ENCODE measurements at places on chromosomes 1 and 21. TPM values are rescaled to one million over a fixed set of nuclear protein-coding genes. Genes with fewer than 3 reads are reported as not detected.

Gene KLHDC8A
- total RNA-seq, result 0.97 TPM

Gene OLIG1
- total RNA-seq, result 0.59 TPM

Gene DMBX1
- not detected for total RNA-seq

Gene RSPH1
- total RNA-seq, result 18.1 TPM

Gene AK5
- total RNA-seq, result 1.0 TPM

Gene DIO1
- total RNA-seq, result not detected

Gene EFCAB7
- 6.9 TPM for total RNA-seq

Gene SLC35A3
- total RNA-seq, result 30.6 TPM

Gene CD101
- 105 TPM for total RNA-seq

GRCh38 chr1:56330391-56331026, 248.9 kb downstream of the PLPP3 start:
- H3K4me1 ChIP-seq, result no peaks in the 10 kb centered on the region
- no peak overlapping the region for H3K27ac ChIP-seq
- H3K4me3 ChIP-seq, result no peak overlapping the region
- DNase-seq, result no peak
- H3K27me3 ChIP-seq, result no peaks in the 10 kb centered on the region

DNA sequence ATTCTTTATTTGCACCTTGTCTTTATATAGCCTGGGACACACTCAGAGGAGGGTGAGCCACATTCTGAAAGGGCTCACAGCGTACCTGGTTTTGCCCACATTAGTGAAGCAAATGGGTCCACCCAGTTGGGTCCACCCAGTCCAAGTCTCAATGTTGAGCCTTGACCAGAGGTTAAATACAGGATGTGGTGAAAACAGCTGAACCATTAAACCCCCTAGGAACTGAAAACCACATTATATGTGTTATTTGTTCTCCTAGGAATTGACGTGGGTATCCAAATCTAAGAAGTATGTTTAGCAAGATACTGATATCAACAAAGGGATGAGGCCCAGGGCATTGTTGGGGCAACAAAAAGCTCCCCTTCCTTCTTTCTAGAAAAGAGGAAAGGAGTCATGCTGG, 83.8 kb downstream of the SETD4 start:
- H3K27me3 ChIP-seq, result no peaks in the 10 kb centered on the region
- no peaks in the 10 kb centered on the region for H3K36me3 ChIP-seq
- H3K4me1 ChIP-seq, result no peaks in the 10 kb centered on the region
- no peak for DNase-seq
- H3K4me3 ChIP-seq, result no peak overlapping the region

DNA sequence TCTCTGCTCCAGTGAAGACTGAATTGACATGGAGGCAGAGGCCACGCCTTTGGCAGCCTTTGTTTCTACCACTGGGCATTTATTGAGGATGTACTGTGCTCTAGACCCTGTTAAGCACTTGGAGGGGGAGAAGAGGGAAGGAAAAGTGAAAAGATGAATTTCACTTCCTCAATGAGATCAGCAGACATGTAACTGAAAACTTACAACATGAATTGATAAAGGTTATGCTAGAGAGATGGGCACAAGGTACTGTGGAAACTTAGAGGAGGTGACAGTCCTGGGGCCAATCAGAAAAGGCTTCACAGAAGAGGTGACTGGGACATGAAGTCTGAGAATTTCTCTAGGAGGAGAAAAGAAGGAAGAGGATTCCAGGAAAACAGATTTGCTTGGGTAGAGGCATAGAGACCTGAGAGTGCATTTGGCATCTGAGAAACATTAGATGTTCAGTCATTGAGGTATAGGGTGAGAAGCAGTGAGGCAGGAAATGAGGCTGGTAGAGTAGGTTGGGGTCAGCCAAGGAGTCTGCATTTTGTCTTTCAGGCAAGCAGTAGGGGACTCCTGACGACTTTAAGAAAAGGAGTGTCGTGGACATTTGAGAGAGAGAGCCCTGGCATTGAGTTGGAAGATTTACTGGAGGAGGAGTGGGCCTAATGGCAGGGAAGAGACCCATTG, 113.0 kb downstream of the SYT2 start:
- H3K4me1 ChIP-seq, result no peaks in the 10 kb centered on the region
- DNase-seq, result no peak
- no peak overlapping the region for H3K4me3 ChIP-seq
- no peaks in the 10 kb centered on the region for H3K36me3 ChIP-seq
- no peak overlapping the region for H3K27ac ChIP-seq

GRCh38 chr1:163083690-163084089, 14.5 kb downstream of the RGS4 start:
- no peaks in the 10 kb centered on the region for H3K4me1 ChIP-seq
- no peak overlapping the region for H3K4me3 ChIP-seq
- H3K27ac ChIP-seq, result no peak overlapping the region
- no peak for DNase-seq
- H3K27me3 ChIP-seq, result no peaks in the 10 kb centered on the region

- no peak overlapping the region for H3K4me3 ChIP-seq
- DNase-seq, result no peak
- no peak overlapping the region for H3K27ac ChIP-seq
- no peaks in the 10 kb centered on the region for H3K27me3 ChIP-seq
- no peaks in the 10 kb centered on the region for H3K36me3 ChIP-seq
Measured at GRCh38 chr1:178575611-178576361, 62.9 kb downstream of the TEX35 start.

DNA sequence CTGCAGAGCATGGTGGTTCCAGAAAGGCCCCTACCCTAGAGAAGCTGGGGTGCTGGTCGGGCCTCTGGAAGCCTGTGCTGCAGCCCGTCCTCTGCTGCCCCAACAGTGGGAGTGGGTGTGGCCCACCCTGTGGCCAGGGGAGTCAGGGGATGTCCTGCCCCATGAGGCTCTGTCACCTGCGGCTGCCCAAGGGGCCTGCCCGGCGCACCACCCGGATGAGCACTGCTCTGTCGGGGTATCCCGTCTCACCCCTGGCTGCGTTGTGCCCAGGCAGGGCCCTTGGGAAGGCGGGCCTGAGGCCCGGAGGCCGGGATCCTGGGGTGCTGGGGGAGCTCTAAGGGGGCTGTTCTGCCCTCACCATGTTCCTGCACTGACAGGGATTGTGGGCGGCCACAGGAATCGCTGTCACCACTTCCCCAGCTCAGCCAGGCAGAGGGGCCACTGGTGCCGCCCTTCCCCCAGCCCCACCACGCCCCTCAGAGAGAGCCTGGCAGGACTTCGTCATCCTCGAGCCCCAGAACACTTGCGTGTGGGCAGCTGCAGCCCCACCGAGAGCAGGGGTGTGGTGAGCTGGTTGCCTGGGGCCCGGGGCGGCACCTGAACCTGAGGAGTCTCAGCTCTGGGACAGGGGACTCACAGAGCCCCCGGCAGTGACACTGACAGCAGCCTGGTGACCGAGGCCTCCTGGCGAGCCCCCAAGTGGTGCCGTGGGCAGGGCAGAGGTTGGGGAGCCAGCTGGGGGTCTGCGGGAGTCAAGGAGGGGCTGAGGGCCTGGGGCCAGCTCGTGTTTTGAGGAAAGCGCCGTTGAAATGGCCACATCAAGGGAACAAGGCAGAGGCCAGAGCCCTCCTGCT, 20.2 kb downstream of the PANK4 start:
- H3K27ac ChIP-seq, result no peak overlapping the region
- no peak for DNase-seq
- peaks cover 36% of the 10 kb centered on the region for H3K27me3 ChIP-seq
- H3K36me3 ChIP-seq, result peaks cover 37% of the 10 kb centered on the region

DNA sequence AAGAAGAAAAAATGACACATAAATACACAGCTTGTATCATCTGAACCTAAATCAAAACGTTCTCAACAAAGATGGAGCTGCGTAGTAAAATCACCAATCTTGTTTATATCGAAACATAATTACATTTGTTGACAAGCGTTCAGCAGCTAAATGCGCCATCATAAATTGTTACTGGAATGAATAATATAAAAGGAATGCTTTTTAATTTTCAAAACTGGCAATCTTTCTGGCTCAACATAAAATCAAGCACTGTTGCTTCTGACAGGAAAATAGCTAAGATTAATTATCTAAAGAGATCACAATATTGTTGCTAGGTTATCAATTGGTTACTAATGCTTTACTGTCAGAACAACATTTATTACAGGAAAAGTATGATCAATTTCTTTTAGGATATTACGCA, 181.5 kb downstream of the GPATCH2 start:
- H3K4me1 ChIP-seq, result no peaks in the 10 kb centered on the region
- no peak overlapping the region for H3K4me3 ChIP-seq
- DNase-seq, result no peak
- H3K36me3 ChIP-seq, result peaks cover 16% of the 10 kb centered on the region

DNA sequence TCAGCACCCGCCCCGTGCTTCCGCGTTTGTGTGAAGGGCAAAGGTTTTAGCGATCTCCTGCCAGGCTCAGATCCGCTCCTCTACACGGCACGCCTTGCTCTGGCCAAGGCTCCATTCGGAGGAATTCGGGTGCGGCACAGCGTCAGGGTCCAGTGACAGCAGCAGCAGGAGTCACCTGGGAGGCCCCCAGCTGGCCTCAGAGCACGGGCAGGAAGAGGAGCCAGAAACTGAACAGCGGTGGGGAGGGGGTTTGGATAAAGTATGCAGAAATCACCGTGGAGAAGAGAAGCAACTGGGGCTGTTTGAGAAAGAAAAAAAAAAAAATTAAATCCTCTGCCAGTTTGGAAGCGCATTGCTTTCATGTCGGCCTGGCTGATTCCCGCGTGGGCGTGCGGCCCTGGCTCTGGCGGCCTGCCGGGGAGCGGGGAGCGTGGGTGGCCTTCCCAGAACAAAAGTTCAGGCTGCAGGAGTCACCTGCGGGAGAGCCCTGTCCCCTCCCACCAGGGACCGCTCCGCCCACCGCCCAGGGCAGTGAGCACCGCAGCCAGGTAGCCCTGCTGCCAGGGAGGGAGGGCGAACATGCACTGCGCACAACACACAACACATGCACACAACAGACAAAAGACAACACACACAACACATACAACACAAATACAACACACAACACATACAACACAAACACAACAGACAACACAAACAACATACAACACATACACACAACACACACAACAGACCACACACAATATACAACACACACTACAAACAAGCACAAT, 107.6 kb downstream of the ETS2 start:
- H3K27ac ChIP-seq, result peak overlapping the region; percentile 78
- peak; percentile 89 for DNase-seq
- peak overlapping the region; percentile 32 for H3K4me3 ChIP-seq
- H3K36me3 ChIP-seq, result no peaks in the 10 kb centered on the region
- peaks cover 37% of the 10 kb centered on the region for H3K4me1 ChIP-seq

GRCh38 chr1:228175316-228176023, 9.9 kb downstream of the IBA57 start:
- H3K27me3 ChIP-seq, result no peaks in the 10 kb centered on the region
- peaks cover 15% of the 10 kb centered on the region for H3K36me3 ChIP-seq
- H3K4me1 ChIP-seq, result peaks cover 51% of the 10 kb centered on the region
- no peak for DNase-seq
- H3K27ac ChIP-seq, result peak overlapping the region; percentile 75

- no peak overlapping the region for H3K4me3 ChIP-seq
- H3K36me3 ChIP-seq, result no peaks in the 10 kb centered on the region
- no peak for DNase-seq
- H3K27me3 ChIP-seq, result no peaks in the 10 kb centered on the region
Measured at GRCh38 chr1:234519506-234519905, 40.5 kb upstream of the TARBP1 start.

GRCh38 chr1:204626381-204626780, 59.2 kb downstream of the LRRN2 start:
- no peak for DNase-seq
- no peaks in the 10 kb centered on the region for H3K4me1 ChIP-seq
- H3K27me3 ChIP-seq, result no peaks in the 10 kb centered on the region
- no peak overlapping the region for H3K4me3 ChIP-seq
- no peaks in the 10 kb centered on the region for H3K36me3 ChIP-seq

GRCh38 chr1:205077158-205077933, 6.9 kb downstream of the TMEM81 start:
- H3K4me1 ChIP-seq, result no peaks in the 10 kb centered on the region
- H3K36me3 ChIP-seq, result peaks cover 3% of the 10 kb centered on the region
- H3K4me3 ChIP-seq, result no peak overlapping the region
- H3K27me3 ChIP-seq, result no peaks in the 10 kb centered on the region
- no peak overlapping the region for H3K27ac ChIP-seq

- H3K27ac ChIP-seq, result no peak overlapping the region
- H3K27me3 ChIP-seq, result no peaks in the 10 kb centered on the region
- H3K4me1 ChIP-seq, result no peaks in the 10 kb centered on the region
- H3K4me3 ChIP-seq, result no peak overlapping the region
- no peaks in the 10 kb centered on the region for H3K36me3 ChIP-seq
- DNase-seq, result no peak
Measured at GRCh38 chr1:223622132-223622842, 43.2 kb downstream of the CAPN8 start.

- no peak overlapping the region for H3K4me3 ChIP-seq
- no peak overlapping the region for H3K27ac ChIP-seq
- no peak for DNase-seq
- no peaks in the 10 kb centered on the region for H3K4me1 ChIP-seq
- H3K27me3 ChIP-seq, result no peaks in the 10 kb centered on the region
- no peaks in the 10 kb centered on the region for H3K36me3 ChIP-seq
Measured at GRCh38 chr1:237205400-237206064, 163.5 kb downstream of the RYR2 start.

- no peaks in the 10 kb centered on the region for H3K27me3 ChIP-seq
- no peak overlapping the region for H3K4me3 ChIP-seq
- H3K27ac ChIP-seq, result no peak overlapping the region
- DNase-seq, result peak; percentile 53
- H3K4me1 ChIP-seq, result peaks cover 13% of the 10 kb centered on the region
Measured at GRCh38 chr1:153577624-153578051, 12.0 kb upstream of the S100A2 start.

DNA sequence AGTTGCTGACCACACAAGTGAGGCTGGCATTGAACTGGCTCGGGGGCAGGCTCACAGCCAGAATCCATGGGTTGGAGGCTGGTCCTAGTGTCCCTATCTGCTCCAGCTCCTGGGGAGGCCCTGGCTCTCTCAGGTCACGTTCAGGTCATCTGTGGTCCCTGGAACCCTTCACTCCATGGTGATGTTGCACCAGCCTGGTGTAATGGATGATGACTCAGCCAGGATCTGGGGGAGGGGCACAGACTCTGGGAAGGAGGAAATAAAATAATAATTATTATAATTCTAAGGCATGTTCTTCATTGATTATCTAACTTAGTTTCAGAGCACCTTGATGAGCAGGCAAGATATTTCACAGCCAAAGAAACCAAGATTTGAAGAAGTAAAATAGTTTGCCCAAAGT, 26.6 kb upstream of the FCRL4 start:
- no peak for DNase-seq
- no peak overlapping the region for H3K27ac ChIP-seq
- no peaks in the 10 kb centered on the region for H3K36me3 ChIP-seq

Measured in lower lobe of right lung (tissue), 2 donors.